SW480 (cell line): ENCODE measurements at places on chromosomes 16 and 17.

- no peak for DNase-seq
Measured at GRCh38 chr16:4574919-4575705, 19.0 kb downstream of the C16orf96 start.

- no peak for DNase-seq
Measured at GRCh38 chr16:72788269-72788809, 259.6 kb downstream of the ZFHX3 start.

- DNase-seq: peak; percentile 62
Measured at GRCh38 chr16:67155295-67156142, 4.2 kb downstream of the TRADD start.

GRCh38 chr17:67412032-67412431, 35.0 kb downstream of the PITPNC1 start:
- no peak for DNase-seq

- DNase-seq: peak; percentile 76
Measured at GRCh38 chr17:56125830-56126819, 27.1 kb upstream of the ANKFN1 start.

- no peak for DNase-seq
Measured at GRCh38 chr16:79592186-79592585, 8.4 kb downstream of the MAF start.

- DNase-seq: no peak
Measured at GRCh38 chr17:66990047-66990446, 25.5 kb downstream of the CACNG4 start.

GRCh38 chr17:27577884-27578717, 52.9 kb upstream of the LGALS9 start:
- DNase-seq: no peak

GRCh38 chr17:48600244-48601098, 4.3 kb downstream of the HOXB6 start:
- DNase-seq: peak; percentile 69

- no peak for DNase-seq
Measured at GRCh38 chr17:4938688-4939545, 929 bp downstream of the SLC25A11 start.

DNA sequence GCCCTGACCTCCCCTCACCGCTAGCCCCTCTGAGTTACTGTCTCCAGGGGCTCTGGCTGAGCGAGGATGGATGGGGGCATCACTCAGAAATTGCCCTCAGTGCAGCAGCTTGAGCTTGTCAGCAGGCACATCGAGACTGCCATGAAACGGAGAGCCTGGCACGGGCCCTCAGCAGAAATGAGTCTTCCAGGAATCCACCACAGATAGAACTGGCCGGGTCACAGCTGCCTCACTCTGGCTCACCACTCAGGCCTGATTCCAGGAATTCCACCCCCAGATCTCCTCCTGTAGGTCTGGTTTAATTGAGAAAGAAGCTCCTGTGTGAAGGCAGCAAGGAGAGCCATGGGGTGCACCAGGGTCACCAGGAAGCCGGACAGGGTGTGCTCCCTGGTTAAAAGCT, 85.5 kb downstream of the GSG1L start:
- DNase-seq: no peak

- DNase-seq: no peak
Measured at GRCh38 chr16:53946746-53947386, 242.9 kb downstream of the FTO start.

DNA sequence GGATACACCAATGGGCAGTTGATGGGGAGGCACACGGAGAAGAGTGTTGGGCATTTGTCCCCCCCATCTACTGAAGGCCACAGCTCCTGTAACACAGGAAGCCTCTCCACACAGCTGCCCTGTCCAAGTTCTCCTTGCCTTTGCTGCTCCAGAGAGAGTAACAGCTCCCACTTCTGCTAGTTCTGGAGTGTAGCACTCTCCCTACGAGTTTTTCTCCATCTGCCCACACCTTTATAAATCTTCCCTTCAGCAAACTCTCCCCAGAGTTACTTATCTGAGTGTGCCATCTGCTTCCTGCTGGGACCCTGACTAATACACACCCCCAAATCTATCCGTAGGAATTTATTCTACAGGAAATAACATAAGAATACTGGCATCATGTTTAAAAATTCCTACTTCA, 42.6 kb upstream of the ERN1 start:
- no peak for DNase-seq

DNA sequence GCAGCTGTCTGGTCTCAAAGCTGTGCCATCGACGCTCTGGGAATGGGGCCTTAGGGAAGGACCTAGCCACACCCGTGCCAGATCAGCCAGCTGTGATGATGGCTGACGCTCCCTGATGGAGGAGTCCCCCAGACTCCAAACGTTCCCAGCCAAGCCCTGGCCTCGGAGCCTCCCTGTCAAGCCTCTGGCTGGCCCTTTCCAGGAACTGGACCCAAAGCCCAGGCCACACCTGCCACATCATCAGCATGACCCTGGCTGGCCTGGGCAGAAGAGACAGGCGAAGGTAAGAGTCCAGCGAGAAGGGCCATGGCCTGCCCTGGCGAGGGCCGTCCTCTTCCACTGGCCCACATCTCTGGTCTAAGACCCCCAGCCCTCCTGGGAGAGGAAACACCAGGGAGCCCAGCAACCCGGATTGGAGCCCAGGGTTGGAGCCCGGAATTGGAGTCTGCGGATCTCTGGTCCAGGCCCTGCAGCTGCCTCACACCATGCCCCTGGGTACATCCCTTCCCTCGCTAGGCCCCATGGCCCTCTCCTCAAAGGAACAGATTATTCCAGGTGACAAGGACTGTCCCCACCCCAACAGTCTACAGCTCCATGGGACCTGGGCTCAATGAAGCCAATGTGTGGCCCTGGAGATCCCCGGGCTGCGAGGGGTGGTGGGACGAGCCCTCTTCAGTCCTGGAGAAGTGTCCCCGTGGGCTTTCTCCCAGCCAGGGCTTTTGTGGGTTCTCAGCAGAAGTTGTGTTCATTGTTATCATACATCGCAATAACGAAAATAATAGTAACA, 105.1 kb upstream of the TNRC6C start:
- DNase-seq: no peak

DNA sequence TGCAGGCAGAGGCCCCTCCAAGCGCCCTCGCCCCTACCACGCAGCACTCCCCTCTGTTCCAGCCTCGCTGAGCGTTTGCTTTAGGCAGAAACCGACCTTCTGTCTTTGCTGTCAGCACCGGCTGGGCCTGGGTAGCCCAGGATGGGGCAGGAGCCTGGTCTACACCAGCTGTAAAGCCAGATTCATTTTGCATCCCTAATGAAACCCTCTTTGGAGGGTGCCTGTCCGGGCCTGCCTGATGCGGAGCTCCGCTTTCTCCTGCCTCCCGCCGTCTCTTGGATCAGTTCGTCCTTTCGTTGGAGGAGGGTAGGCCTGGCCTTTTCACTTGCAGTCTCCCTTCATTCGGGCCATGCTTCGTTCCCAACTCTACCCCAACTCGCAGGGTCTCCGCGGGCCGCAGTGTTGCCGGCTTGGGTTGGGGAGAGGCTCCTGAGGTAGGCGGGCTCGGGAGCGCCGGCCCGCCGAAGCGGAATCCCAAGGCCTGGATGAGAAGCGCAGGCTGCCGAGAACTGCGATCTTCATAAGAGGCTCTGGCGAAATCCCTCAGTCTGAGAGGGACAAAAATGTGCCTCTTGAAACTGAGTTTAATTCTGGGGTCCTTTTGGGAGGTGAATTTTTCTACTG, 4.8 kb upstream of the HOXB8 start:
- DNase-seq: no peak

DNA sequence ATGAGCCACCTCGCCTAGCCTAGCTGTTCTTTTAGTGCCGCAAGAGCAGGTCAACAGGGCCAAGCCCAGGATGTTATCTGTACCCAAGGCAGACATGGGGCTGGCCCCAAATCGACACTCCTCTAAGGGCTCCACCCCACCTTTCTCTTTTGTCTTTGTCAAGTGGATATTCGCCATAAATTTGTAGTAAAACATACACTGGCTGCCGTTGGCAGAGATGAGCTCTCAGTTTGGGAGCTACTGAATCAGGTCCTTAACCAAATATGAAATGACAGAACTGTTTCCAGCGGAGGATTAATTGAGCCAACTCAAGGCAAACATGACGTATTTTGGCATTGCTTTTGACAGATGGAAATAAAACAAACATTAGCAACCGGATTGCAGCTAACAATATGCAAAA, 556.9 kb upstream of the CDH5 start:
- DNase-seq: no peak

GRCh38 chr16:49660626-49661025, 195.3 kb downstream of the ZNF423 start:
- no peak for DNase-seq

DNA sequence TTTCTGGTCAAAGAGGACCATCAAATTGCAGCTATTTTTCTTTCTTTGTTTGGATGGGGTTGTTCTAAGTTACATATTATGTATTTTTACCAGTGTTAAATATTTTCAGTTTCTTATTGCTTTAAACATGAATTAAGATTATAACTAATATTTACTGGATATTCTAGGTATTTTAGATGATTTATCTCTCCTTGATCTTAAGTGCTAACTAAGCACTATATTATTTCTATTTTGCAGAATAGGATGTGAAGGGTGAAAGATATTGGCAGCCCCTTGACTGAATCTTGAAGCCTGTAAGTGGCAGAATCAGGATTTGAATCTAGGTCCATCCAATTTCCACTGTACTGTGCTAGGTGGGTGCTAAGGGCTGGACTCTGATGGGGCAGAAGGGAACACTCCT, 307.3 kb upstream of the CCL2 start:
- no peak for DNase-seq

DNA sequence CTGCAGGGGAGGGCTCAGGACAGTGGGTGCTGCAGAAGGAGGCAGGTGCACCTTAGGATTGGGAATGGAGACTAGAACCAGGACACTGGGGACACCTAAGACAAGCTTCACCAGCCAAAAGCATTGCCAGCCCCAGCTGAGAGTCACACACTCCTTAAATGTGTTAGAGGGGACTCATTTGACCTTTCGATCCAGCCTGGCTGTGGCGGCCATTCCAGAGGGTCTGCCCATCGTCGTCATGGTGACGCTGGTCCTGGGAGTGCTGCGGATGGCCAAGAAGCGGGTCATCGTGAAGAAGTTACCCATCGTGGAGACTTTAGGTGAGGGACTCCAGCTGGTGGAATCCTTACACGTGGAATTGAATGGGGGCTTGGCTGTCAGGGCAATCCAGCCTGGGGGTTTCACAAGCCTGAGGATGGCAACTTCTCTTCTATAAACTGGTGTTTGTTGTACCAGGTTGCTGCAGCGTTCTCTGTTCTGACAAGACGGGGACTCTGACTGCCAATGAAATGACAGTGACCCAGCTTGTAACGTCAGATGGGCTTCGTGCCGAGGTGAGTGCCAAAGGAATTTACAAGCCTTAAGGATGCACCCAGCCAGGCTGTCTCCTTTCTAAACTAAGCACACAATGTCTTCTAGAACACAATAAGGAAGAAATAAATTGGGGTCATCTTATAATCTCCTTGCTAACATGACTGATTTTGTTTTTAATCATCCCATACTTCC, 65.3 kb downstream of the MEAK7 start:
- no peak for DNase-seq

DNA sequence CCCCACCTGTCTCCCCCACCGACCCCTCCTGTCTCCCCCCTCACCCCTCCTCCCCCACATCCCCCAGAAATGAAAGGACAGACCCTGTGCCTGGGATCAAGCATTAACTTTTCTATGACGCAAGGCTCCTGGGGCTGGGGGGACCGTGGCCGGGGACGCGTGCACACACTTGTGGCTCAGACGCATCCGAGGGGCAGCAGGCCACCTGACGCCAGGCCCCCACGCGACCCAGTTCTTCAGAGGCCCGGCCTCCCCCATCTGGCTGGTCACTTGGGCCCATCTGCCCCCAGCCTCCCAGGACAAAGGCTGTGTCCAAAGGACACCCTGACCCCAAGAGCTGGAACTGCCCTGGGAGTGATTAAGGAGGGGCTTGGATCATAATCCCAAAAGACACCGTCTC, 14.0 kb upstream of the PVALEF start:
- DNase-seq: no peak

DNA sequence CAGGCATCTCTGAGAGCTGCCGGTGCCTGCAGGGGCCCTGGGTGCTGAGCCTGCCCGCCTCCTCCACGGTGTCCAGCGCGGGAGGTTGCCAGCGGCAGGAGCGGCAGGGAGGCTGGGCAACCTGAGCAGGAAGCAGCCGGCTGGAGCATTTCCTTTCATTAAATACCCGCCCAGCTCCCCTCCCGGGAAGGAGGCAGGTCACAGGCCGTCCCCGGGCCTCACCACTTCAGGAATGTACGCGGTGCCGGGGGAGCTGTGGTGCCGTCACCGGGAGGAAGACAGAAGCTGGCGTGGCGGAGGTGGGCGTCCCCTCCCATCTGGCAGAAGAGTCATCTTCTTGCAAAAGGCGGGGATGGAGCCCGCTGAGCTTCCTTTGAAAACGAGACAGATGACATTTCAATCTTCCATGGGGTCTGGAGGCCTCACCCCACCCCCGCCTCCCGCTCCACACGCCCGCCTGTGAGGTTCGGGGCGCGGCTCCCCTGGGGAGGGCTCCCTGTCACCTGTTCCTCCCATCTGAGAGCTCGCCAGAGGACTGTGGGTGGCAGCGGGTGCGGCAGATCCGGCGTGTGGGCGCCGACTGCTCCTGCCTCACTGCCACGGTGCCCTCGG, 16.0 kb downstream of the SOX8 start:
- peak; percentile 82 for DNase-seq

GRCh38 chr17:42001729-42002128, 15.5 kb downstream of the DNAJC7 start:
- DNase-seq: no peak

- DNase-seq: no peak
Measured at GRCh38 chr16:17258848-17259713, 211.7 kb downstream of the XYLT1 start.

- DNase-seq: no peak
Measured at GRCh38 chr16:26982422-26982821, 84.3 kb upstream of the C16orf82 start.

GRCh38 chr17:74361230-74362068, at the start of gene BTBD17:
Gene BTBD17, minus strand, starts transcription at chr17:74361868. Its CDS starts 49 bp downstream, at chr17:74361819.
- peak; percentile 39 for DNase-seq

- peak; percentile 13 for DNase-seq
Measured at GRCh38 chr16:80718480-80719220, 85.7 kb downstream of the CDYL2 start.

DNA sequence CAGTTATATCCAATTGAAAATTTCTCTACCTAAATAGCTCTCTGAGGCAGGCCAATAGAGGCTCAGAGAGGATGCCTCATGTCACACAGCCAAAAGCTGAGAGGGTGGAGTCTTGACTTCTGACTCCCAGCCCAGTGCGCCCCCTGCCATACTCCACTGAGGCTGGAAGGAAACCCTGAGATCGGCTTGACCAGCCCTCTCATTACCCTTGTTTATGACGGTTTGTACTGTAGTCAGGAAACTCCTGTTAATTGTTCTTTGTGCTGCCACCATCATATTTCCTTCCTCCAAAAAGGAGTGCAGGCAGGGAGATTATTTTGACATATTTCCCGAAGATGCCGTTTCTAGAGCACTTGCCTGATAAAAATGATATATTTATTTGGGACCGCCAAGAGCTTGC, 107.9 kb downstream of the AIPL1 start:
- DNase-seq: no peak

- DNase-seq: no peak
Measured at GRCh38 chr17:5563456-5563855, 20.9 kb downstream of the NLRP1 start.

DNA sequence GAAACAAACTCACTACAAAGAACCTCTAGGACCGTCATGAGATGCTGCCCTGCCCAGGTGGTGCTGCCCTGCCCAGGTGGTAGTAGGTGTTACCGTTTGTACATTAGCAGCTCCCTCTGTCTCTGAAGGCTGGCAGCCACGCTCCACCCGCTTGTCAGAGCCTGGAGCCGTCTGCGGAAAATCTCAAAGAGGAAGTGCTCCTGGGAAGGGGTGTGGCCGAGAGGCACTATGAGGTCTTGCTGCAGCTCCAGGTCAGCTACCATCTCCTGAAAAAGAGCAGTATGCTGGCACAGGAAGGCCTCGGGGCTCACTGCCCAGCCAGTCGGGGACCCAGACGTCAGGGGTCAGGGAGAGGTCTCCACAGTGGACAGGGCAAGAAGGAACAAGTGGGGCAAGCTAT, 28.3 kb downstream of the ZNF276 start:
- DNase-seq: no peak
